Myometrial cell (primary cell): ENCODE measurements at places on chromosomes 5 and 9. TPM values are rescaled to one million over a fixed set of nuclear protein-coding genes. Genes with fewer than 3 reads are reported as not detected.

BRINP1 gene
- total RNA-seq = 0.58 TPM in 1 of 2 replicates, not detected in the other

SLC46A2 gene
- not detected in 2 replicates for total RNA-seq

LPAR1 gene
- 103 and 121 TPM in 2 replicates for total RNA-seq

TAF11L3 gene
- total RNA-seq = not detected in 2 replicates

CD274 gene
- 3.0 and 4.3 TPM in 2 replicates for total RNA-seq

ZNF454 gene
- total RNA-seq = 0.53 and 8.1 TPM in 2 replicates

FUBP3 gene
- total RNA-seq = 27.4 and 31.9 TPM in 2 replicates

STING1 gene
- total RNA-seq = 43.0 and 48.2 TPM in 2 replicates

SLC34A1 gene
- total RNA-seq = not detected in 2 replicates

QRFP gene
- not detected in 2 replicates for total RNA-seq

BTNL3 gene
- not detected in 2 replicates for total RNA-seq

SLC36A3 gene
- total RNA-seq = not detected in 2 replicates

TRPM3 gene
- total RNA-seq = under 0.01 and 10.6 TPM in 2 replicates

LRSAM1 gene
- 10.1 and 12.8 TPM in 2 replicates for total RNA-seq

VAV2 gene
- total RNA-seq = 8.6 and 11.7 TPM in 2 replicates

DND1 gene
- total RNA-seq = 0.18 and 0.29 TPM in 2 replicates

IL5 gene
- not detected in 2 replicates for total RNA-seq

LCN1 gene
- total RNA-seq = not detected in 2 replicates

GRHPR gene
- total RNA-seq = 151 and 158 TPM in 2 replicates

HRH2 gene
- not detected in 2 replicates for total RNA-seq

F2RL1 gene
- 23.6 and 28.8 TPM in 2 replicates for total RNA-seq

DNAJA1 gene
- 82.7 and 92.0 TPM in 2 replicates for total RNA-seq

UNC13B gene
- 12.7 and 15.8 TPM in 2 replicates for total RNA-seq

SPAG8 gene
- total RNA-seq = 0.53 and 1.2 TPM in 2 replicates

CYSRT1 gene
- 2.3 and 2.8 TPM in 2 replicates for total RNA-seq

RBM27 gene
- total RNA-seq = 13.3 and 15.4 TPM in 2 replicates

NRARP gene
- 0.18 TPM in 1 of 2 replicates, not detected in the other for total RNA-seq

PCDHAC2 gene
- not detected in 2 replicates for total RNA-seq

PCDHB5 gene
- under 0.01 TPM in 1 of 2 replicates, not detected in the other for total RNA-seq

MVB12B gene
- total RNA-seq = 2.6 and 5.3 TPM in 2 replicates

FAT2 gene
- under 0.01 TPM in 1 of 2 replicates, not detected in the other for total RNA-seq

MRPS27 gene
- 73.8 and 88.4 TPM in 2 replicates for total RNA-seq

CAVIN4 gene
- total RNA-seq = not detected in 2 replicates

SPARC gene
- 1,768 and 1,842 TPM in 2 replicates for total RNA-seq

CTSV gene
- 0.86 and 1.2 TPM in 2 replicates for total RNA-seq

GGTA1 gene
- total RNA-seq = not detected in 2 replicates

GRIA1 gene
- total RNA-seq = 3.4 and 3.7 TPM in 2 replicates

JAKMIP2 gene
- total RNA-seq = 5.2 and 8.3 TPM in 2 replicates

TBC1D13 gene
- 13.5 and 13.6 TPM in 2 replicates for total RNA-seq

UBTD2 gene
- total RNA-seq = 14.4 and 17.5 TPM in 2 replicates

PCDHB16 gene
- under 0.01 TPM in 2 replicates for total RNA-seq

PCA3 gene
- total RNA-seq = not detected in 2 replicates

ELOVL7 gene
- total RNA-seq = not detected in 2 replicates

ZNF346 gene
- 8.4 and 9.4 TPM in 2 replicates for total RNA-seq

FOXD1 gene
- total RNA-seq = 0.53 TPM in 1 of 2 replicates, not detected in the other
